Upper lobe of left lung (tissue), 6 donors: ENCODE measurements at places on chromosomes 3 and 15. TPM values are rescaled to one million over a fixed set of nuclear protein-coding genes. Genes with fewer than 3 reads are reported as not detected.

- no peak overlapping the region for H3K4me3 ChIP-seq
- no peaks in the 10 kb centered on the region for H3K36me3 ChIP-seq
- no peaks in the 10 kb centered on the region for H3K27me3 ChIP-seq
- H3K27ac ChIP-seq, result no peak overlapping the region
These were observed 726.4 kb upstream of the SGO1 start for GRCh38 chr3:20912406-20912805.

Gene TNIK
- 40.2 TPM for total RNA-seq

GRCh38 chr15:65646486-65646885 lies 24.7 kb downstream of the SLC24A1 start:
- peaks cover 4% of the 10 kb centered on the region for H3K36me3 ChIP-seq
- DNase-seq, result no peak
- H3K27me3 ChIP-seq, result no peaks in the 10 kb centered on the region
- H3K4me1 ChIP-seq, result peaks cover 5% of the 10 kb centered on the region
- no peak overlapping the region for H3K4me3 ChIP-seq

Gene RYK
- total RNA-seq, result 66.0 TPM

DNA sequence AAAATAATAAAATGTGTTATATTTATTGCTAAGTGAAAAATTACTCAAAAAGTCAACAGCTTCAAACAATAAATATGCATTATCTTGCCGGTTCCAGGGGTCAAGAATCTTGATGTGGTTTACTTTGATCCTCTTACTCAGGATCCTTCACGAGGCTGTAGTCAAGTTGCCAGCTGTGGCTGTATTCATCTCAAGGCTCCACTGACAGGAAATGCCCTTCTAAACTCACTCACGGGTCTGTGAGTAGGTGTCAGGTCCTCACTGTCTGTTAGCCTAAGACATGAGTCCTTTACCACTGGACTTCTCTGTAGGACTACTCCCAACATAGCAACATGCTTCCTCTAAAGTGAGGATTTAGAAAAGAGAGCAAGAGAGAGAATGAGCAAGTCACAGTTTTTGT lies 983.0 kb downstream of the SI start:
- no peak for DNase-seq
- H3K27ac ChIP-seq, result no peak overlapping the region
- H3K27me3 ChIP-seq, result no peaks in the 10 kb centered on the region
- no peak overlapping the region for H3K4me3 ChIP-seq
- no peaks in the 10 kb centered on the region for H3K4me1 ChIP-seq
- H3K36me3 ChIP-seq, result no peaks in the 10 kb centered on the region

GRCh38 chr15:64582202-64582601 lies 121.8 kb downstream of the ZNF609 start:
- H3K27me3 ChIP-seq, result no peaks in the 10 kb centered on the region
- no peaks in the 10 kb centered on the region for H3K36me3 ChIP-seq
- H3K27ac ChIP-seq, result no peak overlapping the region
- DNase-seq, result no peak

Gene PLD1
- 15.4 TPM for total RNA-seq

DNA sequence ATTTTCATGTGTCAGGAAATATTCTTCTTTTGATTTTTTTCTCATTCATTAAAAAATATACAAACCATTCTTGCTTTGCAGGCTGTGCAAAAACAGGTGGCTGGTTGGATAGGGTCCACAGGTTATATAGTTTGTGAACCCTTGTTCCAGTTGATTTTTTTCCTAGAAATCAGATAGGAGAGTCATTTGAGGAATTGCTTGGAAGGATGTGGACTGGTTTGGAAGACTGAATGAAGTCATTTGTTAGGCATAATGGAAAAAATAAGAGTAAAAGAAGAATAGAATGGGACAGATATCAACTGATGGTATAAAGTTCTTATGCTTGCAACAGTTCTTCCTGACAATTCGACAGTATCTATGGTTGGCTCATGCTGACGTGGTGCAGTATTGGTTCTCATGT lies 189.4 kb downstream of the PTPRG start:
- no peak overlapping the region for H3K4me3 ChIP-seq
- H3K27ac ChIP-seq, result no peak overlapping the region
- no peaks in the 10 kb centered on the region for H3K4me1 ChIP-seq
- no peaks in the 10 kb centered on the region for H3K36me3 ChIP-seq

- H3K27me3 ChIP-seq, result no peaks in the 10 kb centered on the region
- DNase-seq, result no peak
- peaks cover 4% of the 10 kb centered on the region for H3K4me1 ChIP-seq
- no peak overlapping the region for H3K4me3 ChIP-seq
- H3K27ac ChIP-seq, result no peak overlapping the region
- H3K36me3 ChIP-seq, result no peaks in the 10 kb centered on the region
These were observed 20.1 kb downstream of the DLEC1 start for GRCh38 chr3:38059148-38059547.

GRCh38 chr15:94162939-94163338 lies 68.4 kb upstream of the MCTP2 start:
- no peaks in the 10 kb centered on the region for H3K4me1 ChIP-seq
- no peak overlapping the region for H3K27ac ChIP-seq
- no peaks in the 10 kb centered on the region for H3K27me3 ChIP-seq
- H3K36me3 ChIP-seq, result no peaks in the 10 kb centered on the region

DNA sequence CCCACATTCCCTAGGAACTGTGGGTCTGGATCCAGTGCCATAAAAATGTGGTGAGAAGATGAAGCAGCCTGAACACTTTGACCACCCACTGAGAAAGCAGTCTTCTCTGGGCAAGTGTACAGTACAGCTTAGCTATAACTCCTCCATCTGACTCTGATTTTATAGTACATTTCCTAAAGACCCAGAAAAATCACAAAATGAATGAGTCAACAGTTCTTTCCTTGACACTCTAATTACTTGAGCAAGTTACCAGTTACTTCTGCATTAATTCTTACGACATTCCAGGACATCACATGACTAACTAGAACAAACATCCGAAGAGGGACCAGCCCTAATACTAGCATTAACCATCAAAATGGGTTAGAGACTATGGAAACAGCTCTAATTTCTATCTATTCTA lies 148.1 kb upstream of the PEX5L start:
- no peak for DNase-seq
- no peak overlapping the region for H3K27ac ChIP-seq
- no peak overlapping the region for H3K4me3 ChIP-seq
- H3K27me3 ChIP-seq, result no peaks in the 10 kb centered on the region
- H3K4me1 ChIP-seq, result no peaks in the 10 kb centered on the region

DNA sequence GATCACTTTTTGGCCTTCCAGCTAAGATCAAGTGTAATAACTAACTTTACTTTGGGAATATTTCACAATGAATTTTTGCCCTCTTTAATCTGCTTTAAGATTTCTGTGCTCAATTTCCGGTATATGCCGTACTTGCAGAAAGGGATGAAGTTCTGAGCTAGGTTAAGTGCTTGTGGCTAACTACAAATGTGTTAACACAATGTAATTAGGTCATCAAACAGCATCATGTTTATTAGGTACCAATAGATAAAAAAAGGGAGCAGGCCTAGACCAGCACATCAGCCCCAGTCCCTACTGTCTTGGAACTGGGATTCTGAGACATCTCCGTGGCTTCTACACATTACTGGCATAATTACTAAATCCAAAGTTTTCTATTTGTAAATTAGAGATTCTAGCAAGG lies 932.7 kb upstream of the CFAP20DC start:
- no peaks in the 10 kb centered on the region for H3K4me1 ChIP-seq
- H3K4me3 ChIP-seq, result no peak overlapping the region
- no peaks in the 10 kb centered on the region for H3K36me3 ChIP-seq

- DNase-seq, result no peak
- H3K4me1 ChIP-seq, result no peaks in the 10 kb centered on the region
- H3K27ac ChIP-seq, result no peak overlapping the region
These were observed 110.3 kb downstream of the GBE1 start for GRCh38 chr3:81651139-81651538.
